ENCODE measurements at places on chromosomes 6 and 20.

DNA sequence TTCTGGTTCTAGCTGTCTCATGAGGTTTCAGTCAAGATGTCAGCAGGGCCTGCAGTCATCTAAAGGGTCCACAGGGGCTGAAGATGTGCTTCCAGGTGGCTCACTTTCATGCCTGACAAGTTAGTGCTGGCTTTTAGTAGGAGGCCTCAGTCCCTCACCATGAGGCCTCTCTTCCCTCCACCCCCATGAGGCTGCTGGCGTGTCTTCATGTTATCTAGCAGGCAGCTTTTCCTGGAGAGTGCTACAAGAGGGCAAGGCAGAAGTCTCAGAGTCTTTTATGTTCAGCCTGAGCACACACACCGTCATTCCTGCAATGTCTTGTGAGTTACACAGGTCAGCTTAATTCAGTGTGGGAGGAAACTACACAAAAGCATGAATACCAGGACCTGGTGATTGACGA, 769.9 kb downstream of the HDGFL1 start:
- no peak for DNase-seq

DNA sequence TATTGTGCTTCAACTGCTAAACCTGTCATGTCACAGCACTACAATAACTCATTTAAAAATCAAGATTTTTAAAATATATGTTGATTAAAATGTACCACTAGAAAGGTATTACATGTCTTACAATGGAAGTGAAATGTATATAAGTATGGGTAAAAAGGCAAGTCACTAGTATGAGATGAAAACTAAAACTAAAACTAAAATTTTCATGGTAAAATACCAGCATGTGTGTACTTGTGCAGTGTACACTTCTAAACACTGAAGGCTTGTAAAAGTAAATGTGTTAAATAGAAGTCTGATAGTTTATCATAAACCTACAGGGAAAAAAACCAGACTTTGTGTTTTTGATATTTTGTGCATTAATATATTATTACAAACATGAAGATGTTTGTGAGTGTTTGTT, 13.7 kb upstream of the TMEM244 start:
- no peak for DNase-seq

- no peak for DNase-seq
Measured at GRCh38 chr6:147637620-147638195, 129.2 kb downstream of the SAMD5 start.

- no peak for DNase-seq
Measured at GRCh38 chr6:137471497-137471896, 22.7 kb downstream of the OLIG3 start.

- peak; percentile 19 for DNase-seq
Measured at GRCh38 chr6:21987501-21987957, 309.3 kb downstream of the PRL start.

DNA sequence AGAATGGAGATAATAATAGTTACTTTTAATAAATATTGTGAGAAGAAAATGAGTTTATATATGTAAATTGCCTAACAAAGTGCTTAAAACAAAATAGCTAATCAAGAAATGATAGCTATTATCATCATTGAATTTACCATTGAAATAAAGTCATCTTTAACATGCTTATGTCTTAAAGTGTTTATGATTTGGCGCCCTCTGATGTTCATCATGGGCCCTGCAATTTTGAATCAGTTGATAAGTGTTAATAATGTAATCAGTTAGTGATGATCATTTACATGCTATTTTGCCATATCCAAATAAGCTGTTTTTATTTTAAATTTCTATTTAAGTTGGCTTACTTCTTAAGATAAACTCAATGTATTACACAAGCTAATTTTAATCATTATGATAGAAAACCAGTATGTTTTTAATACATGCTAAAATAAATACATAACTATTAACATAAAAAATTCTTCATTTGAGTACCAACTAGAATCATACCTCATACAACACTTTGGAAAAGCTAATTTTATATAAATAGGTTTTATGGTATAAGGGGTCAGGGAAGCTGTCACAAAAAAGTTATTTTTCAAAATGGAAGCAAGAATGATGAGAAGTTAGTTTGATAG, 39.2 kb upstream of the TPD52L1 start:
- DNase-seq = peak; percentile 28

Measured in GM13977 (cell line).